ENCODE measurements at places on chromosomes 4 and X.

- DNase-seq, result no peak
Observed at GRCh38 chrX:38982370-38982769, 181.1 kb downstream of the MID1IP1 start.

- no peak for DNase-seq
Observed at GRCh38 chr4:163107754-163108153, 58.9 kb downstream of the NAF1 start.

GRCh38 chrX:24658421-24658820 is 11.3 kb upstream of the PCYT1B start:
- DNase-seq, result no peak

GRCh38 chr4:43238008-43238407 is 345.5 kb downstream of the GRXCR1 start:
- DNase-seq, result no peak

- DNase-seq, result no peak
Observed at GRCh38 chr4:116953947-116954346, 131.4 kb downstream of the TRAM1L1 start.

DNA sequence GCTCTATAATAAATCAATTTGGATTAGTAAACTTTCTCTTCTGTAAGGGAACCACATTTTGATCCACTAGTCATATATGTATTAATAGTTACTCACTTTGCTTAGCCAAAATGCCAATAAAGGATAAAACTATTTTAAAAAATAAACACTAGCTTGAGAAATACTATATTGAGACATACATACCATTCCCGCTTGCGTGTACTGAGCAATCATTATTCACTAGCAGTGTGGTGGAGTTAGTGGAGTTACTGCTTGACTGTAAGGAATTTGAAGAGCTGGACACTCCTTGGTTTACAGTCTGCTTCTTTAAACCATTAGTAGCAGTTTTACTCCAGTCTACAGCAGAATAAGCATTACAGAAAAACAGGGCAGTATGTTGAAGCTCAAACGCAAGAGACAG is 10.8 kb upstream of the PHKA2 start:
- DNase-seq, result no peak

DNA sequence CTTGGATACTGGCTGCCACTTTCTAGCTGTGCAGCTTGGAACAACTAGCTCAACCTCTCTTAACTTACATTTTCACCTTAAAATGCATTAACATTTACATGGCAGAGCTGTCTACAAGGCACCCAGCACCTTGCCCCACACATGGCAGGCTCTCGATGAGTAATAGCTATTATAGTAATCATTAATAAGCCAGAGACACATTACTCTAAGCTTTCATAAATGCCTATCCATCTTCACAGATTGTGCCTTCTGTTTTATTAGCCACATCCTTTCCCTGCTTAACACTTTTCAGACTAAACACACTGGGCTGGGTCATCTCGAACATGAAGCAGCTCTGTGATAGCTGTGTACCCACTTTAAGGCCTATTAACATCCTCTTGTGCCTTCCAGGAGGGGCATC is 83.8 kb upstream of the UCP1 start:
- no peak for DNase-seq

DNA sequence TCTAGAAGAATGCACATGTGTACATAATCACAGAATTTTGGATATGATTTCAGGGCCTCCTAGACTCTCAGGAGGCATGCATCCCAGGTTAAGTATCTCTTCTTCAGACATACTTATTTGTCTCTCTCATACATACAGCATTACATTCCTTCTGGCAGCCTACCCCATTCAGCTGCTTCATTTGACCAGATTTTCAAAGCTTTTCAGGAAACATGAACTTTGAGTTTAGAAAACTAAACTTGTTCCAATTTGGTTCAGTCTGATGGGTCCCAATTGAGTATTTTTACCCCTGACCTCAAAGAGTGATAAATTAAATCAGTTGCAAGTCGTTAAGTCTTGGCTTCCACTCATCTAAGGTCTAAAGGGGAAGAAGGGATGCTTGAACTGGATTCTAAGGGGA is 330.9 kb downstream of the ARHGAP24 start:
- DNase-seq, result no peak

- no peak for DNase-seq
Observed at GRCh38 chrX:70437921-70438665, 6.5 kb upstream of the DLG3 start.
